Activated CD4-positive, alpha-beta memory T cell treated with anti-CD3 and anti-CD28 coated beads for 36 hours (primary cell): ENCODE measurements at places on chromosomes 2 and 18. TPM values are rescaled to one million over a fixed set of nuclear protein-coding genes. Genes with fewer than 3 reads are reported as not detected.

- H3K4me1 ChIP-seq = no peaks in the 10 kb centered on the region
- no peak for DNase-seq
- no peaks in the 10 kb centered on the region for H3K27me3 ChIP-seq
- no peak overlapping the region for H3K4me3 ChIP-seq
- no peak overlapping the region for H3K27ac ChIP-seq
Observed at GRCh38 chr2:165435611-165436010, 33.9 kb upstream of the CSRNP3 start.

DNA sequence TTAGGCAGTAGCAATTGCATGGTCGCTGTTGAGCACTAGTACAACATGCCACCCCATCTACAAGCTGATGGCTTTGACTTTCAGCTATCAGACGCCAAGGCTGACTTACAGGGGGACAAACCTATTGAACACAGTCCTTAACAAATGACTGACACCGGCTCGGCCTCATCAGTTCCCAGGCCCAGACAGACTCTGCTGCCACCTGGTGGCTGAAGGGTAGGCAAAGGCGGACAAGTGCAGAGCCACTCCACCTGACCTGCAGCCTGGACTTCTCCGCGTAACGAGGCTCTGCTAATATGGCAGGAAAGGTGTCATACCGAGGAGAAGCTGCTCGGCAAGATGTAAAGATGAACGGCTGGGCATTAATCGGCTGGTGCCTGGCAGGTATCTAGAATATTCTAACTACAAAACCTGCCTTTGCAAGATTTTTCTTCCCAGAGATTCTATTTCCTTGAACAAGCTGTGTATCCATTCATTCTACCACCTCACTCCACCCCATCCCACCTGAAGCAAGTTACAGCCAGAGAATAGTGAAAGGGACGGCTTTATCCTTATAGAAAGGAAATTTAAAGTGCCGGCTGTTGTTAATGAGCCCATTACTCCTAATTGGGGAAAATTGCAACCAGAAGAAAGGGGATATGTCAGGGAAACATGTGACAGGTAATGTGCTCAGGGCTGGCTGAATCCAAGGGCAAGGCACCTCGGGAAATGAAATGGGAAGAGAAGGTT is 67.4 kb downstream of the STEAP3 start:
- no peaks in the 10 kb centered on the region for H3K4me1 ChIP-seq
- DNase-seq = peak; percentile 75
- no peaks in the 10 kb centered on the region for H3K36me3 ChIP-seq
- no peak overlapping the region for H3K27ac ChIP-seq

Gene MAP3K19
- total RNA-seq = not detected

Gene CDK15
- not detected for total RNA-seq

Gene GPR17
- not detected for total RNA-seq

GRCh38 chr2:55883357-55883756 is 40.2 kb downstream of the EFEMP1 start:
- no peaks in the 10 kb centered on the region for H3K36me3 ChIP-seq
- DNase-seq = no peak
- H3K27ac ChIP-seq = no peak overlapping the region
- H3K27me3 ChIP-seq = no peaks in the 10 kb centered on the region
- H3K4me1 ChIP-seq = no peaks in the 10 kb centered on the region

Gene CXCR2
- not detected for total RNA-seq

Gene RIT2
- total RNA-seq = not detected

DNA sequence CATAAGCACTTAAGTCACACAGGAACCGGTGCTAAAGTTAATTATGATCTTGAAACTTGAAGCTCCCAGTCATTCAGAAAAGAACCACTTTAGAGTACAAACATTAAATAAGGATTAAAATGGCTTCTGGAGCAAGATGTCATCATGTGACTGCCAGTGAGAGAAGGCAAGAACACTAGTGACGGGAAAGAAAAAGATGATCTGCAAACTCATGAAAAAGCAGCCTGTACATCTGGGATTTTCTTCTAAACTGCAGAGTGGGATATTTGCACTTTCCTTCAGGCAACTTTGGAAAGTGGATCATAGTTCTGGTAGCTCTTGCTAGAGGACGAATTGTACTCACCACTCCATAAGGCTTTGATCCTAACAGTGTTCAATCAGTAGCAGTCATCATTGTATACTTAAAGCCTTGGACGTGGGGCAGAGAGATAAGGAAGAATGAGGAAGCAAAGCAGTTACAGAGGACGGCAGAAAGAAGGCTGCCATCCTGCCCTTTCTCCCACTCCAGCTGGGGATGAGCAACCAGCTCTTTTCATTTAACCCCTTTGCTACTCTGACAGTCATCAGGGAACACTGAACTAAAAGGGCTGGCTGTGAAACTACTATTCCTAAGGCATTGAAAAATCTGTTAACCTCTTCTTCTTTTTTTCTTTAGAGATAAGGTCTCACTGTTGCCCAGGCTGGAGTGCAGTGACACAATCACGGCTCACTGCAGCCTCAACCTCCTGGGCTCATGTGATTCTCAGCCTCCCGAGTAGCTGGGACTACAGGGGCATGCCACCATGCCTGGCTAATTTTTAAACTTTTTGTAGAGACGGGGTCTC is 18.1 kb downstream of the ABHD3 start:
- DNase-seq = no peak
- no peak overlapping the region for H3K27ac ChIP-seq
- no peaks in the 10 kb centered on the region for H3K27me3 ChIP-seq
- peaks cover 28% of the 10 kb centered on the region for H3K4me1 ChIP-seq
- H3K4me3 ChIP-seq = no peak overlapping the region

- H3K4me1 ChIP-seq = peaks cover 46% of the 10 kb centered on the region
- H3K4me3 ChIP-seq = peak overlapping the region; percentile 95
- no peaks in the 10 kb centered on the region for H3K27me3 ChIP-seq
- H3K36me3 ChIP-seq = peaks cover 50% of the 10 kb centered on the region
- no peak for DNase-seq
- peak overlapping the region; percentile 67 for H3K27ac ChIP-seq
Observed at GRCh38 chr2:190535586-190535985, 1.1 kb upstream of the NEMP2 start.

Gene SCN7A
- not detected for total RNA-seq

Gene IRS1
- total RNA-seq = 2.1 TPM

- peaks cover 14% of the 10 kb centered on the region for H3K27me3 ChIP-seq
- H3K27ac ChIP-seq = no peak overlapping the region
- H3K4me3 ChIP-seq = no peak overlapping the region
Observed at GRCh38 chr2:219851801-219852481, 224.5 kb downstream of the SLC4A3 start.

- DNase-seq = no peak
- H3K36me3 ChIP-seq = peaks cover 52% of the 10 kb centered on the region
- no peaks in the 10 kb centered on the region for H3K27me3 ChIP-seq
- H3K4me1 ChIP-seq = peaks cover 58% of the 10 kb centered on the region
- peak overlapping the region; percentile 84 for H3K4me3 ChIP-seq
Observed at GRCh38 chr18:9139400-9140039, 2.9 kb downstream of the ANKRD12 start.

- H3K27ac ChIP-seq = no peak overlapping the region
- H3K36me3 ChIP-seq = no peaks in the 10 kb centered on the region
Observed at GRCh38 chr18:64403784-64404503, 255.1 kb upstream of the LINC00305 start.

DNA sequence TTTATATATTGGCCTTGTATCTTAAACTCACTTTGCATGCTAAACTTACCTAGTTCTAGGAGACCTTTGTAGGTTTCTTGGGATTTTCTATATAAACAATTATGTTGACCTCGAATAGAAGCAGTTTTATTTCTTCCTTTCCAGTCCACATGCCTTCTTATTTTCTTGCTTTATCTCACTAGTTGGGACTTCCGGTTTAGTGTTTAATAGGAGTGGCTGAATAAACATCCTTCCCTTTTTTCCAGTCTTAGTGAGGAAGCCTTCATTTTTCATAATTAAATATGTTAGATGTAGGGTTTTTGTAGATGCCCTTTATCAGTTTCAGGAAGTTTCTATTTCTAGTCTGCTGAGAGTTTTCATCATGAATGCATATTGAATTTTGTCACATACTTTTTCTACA is 347.3 kb upstream of the HNRNPA3 start:
- peaks cover 4% of the 10 kb centered on the region for H3K27me3 ChIP-seq
- no peak for DNase-seq
- no peak overlapping the region for H3K27ac ChIP-seq

Gene BCL2
- 66.9 TPM for total RNA-seq

DNA sequence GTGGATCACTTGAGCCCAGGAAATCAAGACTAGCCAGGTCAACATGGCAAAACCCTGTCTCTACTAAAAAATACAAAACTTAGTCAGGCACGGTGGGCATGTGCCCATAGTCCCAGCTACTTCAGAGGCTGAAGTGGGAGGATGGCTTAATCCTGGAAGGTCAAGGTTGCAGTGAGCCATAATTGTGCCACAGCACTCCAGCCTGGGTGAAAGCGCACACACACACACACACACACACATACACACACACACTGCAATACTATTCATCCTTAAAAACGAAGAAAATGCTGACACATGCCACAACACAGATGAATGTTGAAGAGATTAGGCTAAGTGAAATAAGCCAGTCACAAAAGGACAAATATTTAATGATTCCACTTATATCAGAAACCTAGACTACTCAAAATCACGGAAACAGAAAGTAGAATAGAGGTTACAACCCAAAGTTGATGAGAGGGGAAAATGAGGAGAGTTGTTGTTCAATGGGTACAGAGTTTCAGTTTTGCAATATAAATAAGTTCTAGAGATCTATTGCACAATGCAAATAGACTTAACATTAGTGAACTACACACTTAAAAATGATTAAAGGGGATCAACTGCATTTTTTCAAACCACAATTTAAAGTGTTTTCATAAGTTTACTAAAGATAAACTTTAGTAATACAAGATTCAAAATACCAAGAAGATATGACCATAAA is 114.5 kb downstream of the USP34 start:
- no peak overlapping the region for H3K4me3 ChIP-seq
- peaks cover 39% of the 10 kb centered on the region for H3K4me1 ChIP-seq
- DNase-seq = no peak
- H3K27me3 ChIP-seq = no peaks in the 10 kb centered on the region
- peaks cover 39% of the 10 kb centered on the region for H3K36me3 ChIP-seq
- peak overlapping the region; percentile 38 for H3K27ac ChIP-seq

GRCh38 chr18:28183418-28184078 is 6.6 kb upstream of the CDH2 start:
- H3K27ac ChIP-seq = no peak overlapping the region
- peaks cover 12% of the 10 kb centered on the region for H3K27me3 ChIP-seq
- no peak overlapping the region for H3K4me3 ChIP-seq
- no peaks in the 10 kb centered on the region for H3K4me1 ChIP-seq
- DNase-seq = no peak

- peaks cover 74% of the 10 kb centered on the region for H3K4me1 ChIP-seq
- H3K27ac ChIP-seq = peak overlapping the region; percentile 62
- DNase-seq = no peak
- H3K27me3 ChIP-seq = no peaks in the 10 kb centered on the region
- no peak overlapping the region for H3K4me3 ChIP-seq
- peaks cover 56% of the 10 kb centered on the region for H3K36me3 ChIP-seq
Observed at GRCh38 chr18:63253428-63254372, 65.9 kb downstream of the BCL2 start.

Gene SERPINB12
- not detected for total RNA-seq

- DNase-seq = no peak
- no peaks in the 10 kb centered on the region for H3K4me1 ChIP-seq
- H3K27ac ChIP-seq = no peak overlapping the region
- H3K27me3 ChIP-seq = no peaks in the 10 kb centered on the region
- H3K4me3 ChIP-seq = no peak overlapping the region
- H3K36me3 ChIP-seq = no peaks in the 10 kb centered on the region
Observed at GRCh38 chr2:187544371-187545080, 9.7 kb downstream of the TFPI start.

Gene AMER3
- not detected for total RNA-seq
